Activated T-helper 9 cell treated with anti-CD3 and anti-CD28 coated beads, Interleukin-2, amount 50 U/mL, for 16 hours (primary cell): ENCODE measurements at places on chromosomes 5 and 9.
A peak's percentile ranks its signal among the peaks of the same experiment; 100 is the strongest.

DNA sequence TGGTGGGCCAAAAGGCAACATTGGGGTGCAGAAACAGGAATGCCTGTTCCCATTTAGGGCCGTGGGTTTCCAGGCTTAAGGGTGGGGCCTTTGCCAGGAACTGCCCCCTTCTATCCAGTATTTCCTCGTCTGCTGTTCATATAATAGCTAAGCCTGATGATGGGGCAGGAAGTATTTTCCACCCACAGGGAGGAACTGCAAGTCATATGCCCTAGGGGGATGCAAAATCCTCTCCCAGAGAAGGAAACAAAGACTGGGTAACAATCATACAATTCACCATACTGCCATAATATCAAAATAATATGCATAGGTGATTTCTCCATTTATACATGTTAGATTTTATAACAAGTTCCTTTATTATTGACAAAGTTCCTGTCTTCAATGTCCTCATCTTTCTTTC is 20.5 kb upstream of the RPS23 start:
- DNase-seq, result no peak

GRCh38 chr5:133732536-133732935 is 120.2 kb upstream of the FSTL4 start:
- DNase-seq, result no peak

GRCh38 chr5:82419559-82420332 is 141.6 kb upstream of the RPS23 start:
- no peak for DNase-seq

DNA sequence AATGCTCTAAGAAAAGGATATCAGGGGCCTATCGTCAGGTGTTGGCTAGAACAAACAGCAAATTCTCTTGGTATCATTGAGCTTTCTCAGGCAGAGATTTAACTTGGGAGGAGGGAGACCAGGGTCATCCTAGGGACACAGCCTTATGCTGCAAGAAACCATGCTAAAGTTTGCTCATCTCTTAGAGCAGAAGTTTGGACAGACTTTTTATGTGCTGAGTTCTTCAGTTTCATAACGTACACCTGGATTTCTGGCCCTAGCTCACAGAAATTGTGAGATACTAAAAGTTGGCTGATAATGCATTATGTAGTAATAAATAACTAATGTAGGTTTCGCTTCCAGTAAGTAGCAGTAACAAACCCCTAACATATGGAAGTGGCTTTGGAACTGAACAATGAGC is 1359.8 kb upstream of the CDH9 start:
- no peak for DNase-seq

- DNase-seq, result no peak
Measured at GRCh38 chr9:86575825-86576525, 221.8 kb upstream of the TUT7 start.

- peak; percentile 1 for DNase-seq
Measured at GRCh38 chr9:34463098-34463900, 4.7 kb downstream of the DNAI1 start.

GRCh38 chr9:30591461-30591860 is 1793.0 kb upstream of the ACO1 start:
- DNase-seq, result no peak
